ENCODE measurements at places on chromosomes 2 and 18.

DNA sequence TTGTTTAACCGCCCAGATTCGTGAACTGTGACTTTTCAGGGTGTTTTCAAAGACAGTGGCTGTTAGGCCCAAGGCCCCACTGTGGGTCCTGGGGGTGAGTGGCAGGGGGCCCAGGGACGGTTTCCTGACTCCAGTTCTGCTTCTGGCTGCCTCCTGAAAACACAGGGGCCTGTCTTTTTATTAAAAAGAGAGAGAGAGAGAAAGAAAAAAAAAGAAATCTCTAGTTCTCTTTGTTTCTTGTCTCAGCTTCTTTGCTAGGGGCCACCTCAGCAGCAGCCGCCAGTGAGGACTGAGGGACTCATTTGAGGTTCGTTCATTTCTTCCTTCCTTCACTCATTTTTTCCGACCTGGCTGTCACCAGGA is 15.4 kb upstream of the E2F6 start:
- no peak for DNase-seq

DNA sequence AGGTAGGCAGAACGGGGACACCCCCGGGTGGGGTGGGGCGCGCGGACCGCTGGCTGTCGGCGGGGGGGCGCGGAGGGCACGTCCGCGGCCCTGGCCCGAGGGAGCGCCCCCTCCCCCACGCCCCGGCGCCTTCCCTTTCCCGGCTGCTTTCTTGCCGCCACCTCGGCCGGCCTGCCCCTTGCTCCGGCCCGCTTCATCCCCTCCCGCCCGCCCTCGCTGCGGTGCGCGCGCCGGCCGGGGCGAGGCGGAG is 443 bp downstream of the VAPA start:
- DNase-seq, result no peak

- DNase-seq, result no peak
Measured at GRCh38 chr2:191299010-191299409, 53.8 kb downstream of the MYO1B start.

GRCh38 chr2:18445433-18446320 is 114.8 kb downstream of the RDH14 start:
- no peak for DNase-seq

GRCh38 chr2:10123281-10123680 is 742 bp downstream of the RRM2 start:
- DNase-seq, result no peak

DNA sequence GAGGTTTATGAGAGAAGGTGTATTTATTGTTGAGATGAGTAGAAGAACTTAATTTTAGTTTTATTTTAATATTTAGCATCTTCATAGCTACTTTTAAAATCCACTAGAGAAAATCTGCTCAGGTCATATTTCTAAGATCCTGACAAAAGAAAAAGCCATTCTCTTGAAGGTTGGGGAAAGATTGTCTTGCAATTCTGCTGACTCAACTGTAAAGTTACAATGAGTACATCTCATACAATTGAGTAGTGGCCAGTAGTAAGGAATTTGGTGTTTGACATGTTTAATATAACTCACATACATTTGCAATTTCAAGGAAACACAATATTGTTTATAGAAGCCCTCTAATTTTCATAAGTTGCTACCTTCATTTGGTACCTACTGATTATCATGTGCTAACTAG is 344.5 kb downstream of the LRRTM1 start:
- no peak for DNase-seq

GRCh38 chr2:187171318-187171717 is 276.7 kb downstream of the CALCRL start:
- no peak for DNase-seq

DNA sequence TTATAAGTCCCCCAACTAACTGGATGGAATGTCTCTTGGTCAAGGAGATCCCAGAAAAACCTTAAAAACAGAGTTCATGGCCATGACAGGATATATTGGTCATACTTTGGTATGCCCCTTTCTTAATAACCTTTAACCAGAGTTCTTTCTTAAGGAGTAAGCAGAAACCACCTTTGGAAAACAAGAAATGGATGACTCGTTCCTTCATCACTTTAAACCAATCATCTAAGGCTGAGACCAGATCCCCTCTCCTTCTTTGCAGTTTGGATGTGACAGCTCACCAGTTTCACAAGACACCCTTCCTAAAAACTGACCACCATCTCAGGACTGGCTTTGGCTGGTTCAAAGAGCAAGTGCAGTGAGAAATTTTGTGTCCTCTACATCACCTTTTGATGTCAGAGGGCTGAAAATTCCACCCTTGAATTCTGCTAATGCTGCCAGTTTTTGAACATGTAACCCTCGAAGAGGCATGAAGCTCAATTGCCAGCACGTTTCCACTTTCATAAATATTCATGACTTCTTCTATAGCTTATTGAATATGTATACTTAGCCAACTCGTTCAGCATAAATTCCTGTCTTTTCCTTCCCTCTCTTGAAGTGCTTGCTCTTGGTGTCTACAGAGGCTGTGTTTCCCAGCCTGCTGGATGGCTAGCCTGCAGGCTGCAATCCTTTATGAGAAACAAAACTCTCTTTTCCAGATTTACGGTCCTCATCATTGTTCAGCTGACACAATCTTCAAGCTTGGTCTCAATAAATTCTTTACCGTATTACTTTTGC is 1323.5 kb upstream of the TMEFF2 start:
- DNase-seq, result no peak

- no peak for DNase-seq
Measured at GRCh38 chr18:13270279-13270855, 51.8 kb downstream of the LDLRAD4 start.

- no peak for DNase-seq
Measured at GRCh38 chr2:20190876-20191713, 33.8 kb downstream of the SDC1 start.

- no peak for DNase-seq
Measured at GRCh38 chr2:31002537-31003150, 135.6 kb downstream of the GALNT14 start.

DNA sequence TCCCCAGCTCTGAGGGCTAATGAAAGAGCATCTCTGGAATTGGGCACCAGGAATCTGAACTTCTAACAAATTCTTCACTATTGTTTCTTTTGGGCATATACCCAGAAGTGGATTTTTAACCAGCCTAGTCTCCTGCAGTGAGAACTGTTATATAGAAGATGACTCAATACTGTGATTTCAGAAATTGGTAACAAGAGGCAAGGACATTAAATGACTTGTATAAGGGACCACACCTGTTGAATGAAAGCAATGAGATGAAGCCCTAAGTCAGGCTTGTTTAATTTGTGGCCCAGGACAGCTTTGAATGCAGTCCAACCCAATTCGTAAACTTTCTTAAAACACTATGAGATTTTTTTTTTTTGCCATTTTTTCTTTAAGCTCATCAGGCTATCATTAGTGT is 57.9 kb downstream of the EPC2 start:
- no peak for DNase-seq

- no peak for DNase-seq
Measured at GRCh38 chr2:105136394-105136793, 98.5 kb downstream of the MRPS9 start.

- no peak for DNase-seq
Measured at GRCh38 chr2:100703739-100704138, 116.2 kb upstream of the NPAS2 start.

DNA sequence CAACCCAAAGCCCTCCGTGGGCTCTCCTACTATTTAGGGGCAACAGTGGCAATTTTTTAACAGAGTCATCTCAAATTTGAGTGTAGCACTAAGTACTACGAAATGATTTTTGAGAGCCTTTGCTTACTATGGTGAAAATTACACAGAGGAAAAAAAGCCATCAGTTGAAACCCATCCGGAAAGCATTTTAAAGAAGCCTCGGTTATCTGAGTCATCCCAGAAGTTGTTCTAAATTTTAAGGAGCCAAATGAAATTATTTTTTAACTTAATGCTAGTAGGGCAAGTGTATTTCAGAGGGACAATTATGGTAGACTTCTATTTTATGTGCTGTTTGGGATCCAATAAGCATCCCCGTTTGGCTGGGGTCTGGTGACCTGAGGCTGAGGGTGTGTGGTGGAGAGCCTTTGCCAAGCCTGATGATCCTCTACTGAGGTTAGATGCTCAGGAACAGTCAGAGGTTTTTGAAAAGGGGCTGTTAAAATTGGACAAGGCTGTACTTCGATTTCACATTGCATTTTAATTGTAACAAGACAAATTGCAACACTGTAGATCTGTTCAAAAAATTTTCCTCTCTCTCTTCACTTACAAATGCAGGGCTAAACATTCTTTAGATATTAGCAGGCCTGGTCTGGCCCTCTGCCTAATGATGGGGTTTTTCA is 47.0 kb downstream of the RAPGEF4 start:
- DNase-seq, result no peak

GRCh38 chr2:194750926-194751325 is 906.1 kb upstream of the SLC39A10 start:
- DNase-seq, result no peak

DNA sequence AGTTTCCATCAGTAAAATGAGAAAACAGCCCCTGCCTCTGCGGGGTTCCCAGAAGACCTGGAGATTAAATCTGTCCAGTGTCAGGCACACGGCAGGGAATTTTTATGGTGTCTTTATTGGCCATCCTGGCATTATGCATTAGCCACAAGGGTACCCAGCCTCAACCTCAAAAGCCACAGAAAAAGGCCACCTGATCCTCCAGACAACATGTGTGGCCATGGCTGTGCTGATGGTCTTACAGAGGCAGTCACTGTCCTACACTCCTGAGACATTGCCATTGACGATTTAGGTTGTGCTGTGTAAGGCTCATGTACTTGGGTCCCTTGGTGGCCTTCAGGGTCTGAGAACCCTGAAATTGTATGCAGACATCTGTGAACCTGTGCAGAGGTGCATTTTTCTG is 115.6 kb downstream of the SMAD7 start:
- DNase-seq, result no peak

DNA sequence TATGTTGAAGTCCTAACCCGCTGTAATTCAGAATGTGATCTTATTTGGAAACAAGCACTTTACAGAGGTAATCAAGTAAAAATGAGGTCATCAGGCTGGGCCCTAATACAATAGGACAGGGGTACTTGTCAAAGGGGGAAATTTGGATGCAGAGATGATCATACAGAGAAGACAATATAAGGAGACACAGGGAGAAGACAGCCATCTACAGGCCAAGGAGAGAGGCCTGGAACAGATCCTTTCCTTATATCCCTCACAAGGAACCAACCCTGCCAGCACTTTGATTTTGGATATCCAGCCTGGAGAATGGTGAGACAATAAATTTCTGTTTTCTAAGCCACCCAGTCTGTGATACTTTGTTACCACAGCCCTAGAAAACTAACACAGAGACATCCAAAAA is 104.3 kb downstream of the METTL4 start:
- no peak for DNase-seq

- no peak for DNase-seq
Measured at GRCh38 chr2:153917570-153917969, 45.8 kb downstream of the GALNT13 start.

- DNase-seq, result no peak
Measured at GRCh38 chr18:28439870-28440269, 262.9 kb upstream of the CDH2 start.

GRCh38 chr18:2857491-2858131 is 10.8 kb downstream of the EMILIN2 start:
- no peak for DNase-seq

DNA sequence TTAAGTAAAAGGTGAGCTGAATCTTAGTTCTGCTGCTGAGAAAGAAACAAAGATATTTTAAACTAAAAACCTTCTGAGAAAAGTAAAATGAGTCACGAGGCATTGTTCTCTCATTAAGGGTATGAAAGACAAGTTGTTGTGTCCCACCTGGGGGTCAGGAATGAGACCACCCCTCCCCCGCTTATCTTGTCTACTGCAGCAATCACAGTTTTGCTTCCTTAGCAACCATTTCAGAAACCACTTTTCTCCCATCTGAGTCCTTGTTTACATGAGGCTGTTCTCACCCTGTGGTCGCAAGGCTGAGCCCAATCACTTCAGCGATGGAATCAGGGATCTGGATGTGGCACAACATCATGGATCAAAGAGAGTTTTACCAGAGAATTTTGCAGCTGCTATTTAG is 377.6 kb upstream of the NETO1 start:
- no peak for DNase-seq

- DNase-seq, result no peak
Measured at GRCh38 chr2:218430721-218431120, 11.8 kb downstream of the VIL1 start.

- no peak for DNase-seq
Measured at GRCh38 chr2:231046916-231047273, 9.6 kb downstream of the C2orf72 start.

GRCh38 chr2:36633470-36634092 is 35.6 kb upstream of the FEZ2 start:
- DNase-seq, result no peak

DNA sequence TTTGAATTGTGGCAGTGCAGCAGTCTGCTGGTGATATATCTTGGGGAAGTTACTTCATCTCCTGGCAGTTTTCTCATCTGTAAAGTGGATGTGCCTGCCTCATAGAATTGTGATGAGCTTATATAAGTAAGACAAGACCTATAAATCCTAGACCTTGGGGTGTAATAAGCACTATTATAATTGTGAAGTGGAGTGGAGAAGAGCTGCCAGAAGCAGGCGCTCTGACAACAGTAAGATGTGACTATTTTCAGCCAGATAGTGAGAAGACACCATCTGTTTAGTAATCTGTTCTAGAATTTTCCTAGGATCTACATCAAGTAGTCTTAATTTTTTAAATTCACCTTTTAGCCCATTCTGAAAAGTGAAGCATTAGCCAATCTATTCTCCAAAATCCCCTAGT is 85.6 kb upstream of the TSPYL6 start:
- DNase-seq, result no peak

- no peak for DNase-seq
Measured at GRCh38 chr2:2566396-2567323, 235.6 kb upstream of the MYT1L start.

GRCh38 chr2:120826260-120826648 is 90.6 kb downstream of the GLI2 start:
- DNase-seq, result no peak

DNA sequence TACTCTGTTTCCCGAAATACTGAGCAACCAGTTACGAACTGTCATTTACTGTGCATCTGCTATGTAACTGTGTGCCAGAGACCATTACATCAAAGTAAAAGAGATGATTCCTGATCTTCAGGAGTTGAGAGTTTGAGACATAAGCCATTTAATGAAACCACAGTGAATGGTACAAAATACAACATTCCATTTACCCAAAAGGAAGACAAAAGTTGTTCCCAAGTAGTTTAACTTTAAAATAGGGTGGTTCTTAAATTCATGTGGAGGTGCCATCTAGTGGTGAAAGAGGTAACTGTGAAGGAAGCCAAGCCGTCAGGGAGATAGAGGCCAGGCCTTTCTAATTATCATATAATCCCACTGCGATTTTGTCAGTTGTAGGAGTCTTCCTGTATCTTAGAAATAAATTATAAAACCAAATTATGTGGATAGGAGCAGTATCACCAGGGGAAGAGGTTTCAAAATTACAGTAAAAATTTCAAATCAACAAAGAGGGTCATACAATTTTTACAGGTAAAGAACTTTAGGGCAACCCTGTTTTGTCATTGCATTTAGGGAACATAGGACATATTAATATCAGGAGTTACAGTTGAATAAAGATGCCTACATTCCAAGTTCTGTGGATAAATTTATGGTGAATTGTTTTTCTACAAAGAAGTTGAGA is 67.7 kb downstream of the EPAS1 start:
- peak; percentile 30 for DNase-seq

Measured in H54 (cell line).